Right atrium auricular region (tissue), 2 donors: ENCODE measurements at places on chromosomes 16 and 17. TPM values are rescaled to one million over a fixed set of nuclear protein-coding genes. Genes with fewer than 3 reads are reported as not detected.

CD7 gene
- total RNA-seq = 1.7 TPM

DNA sequence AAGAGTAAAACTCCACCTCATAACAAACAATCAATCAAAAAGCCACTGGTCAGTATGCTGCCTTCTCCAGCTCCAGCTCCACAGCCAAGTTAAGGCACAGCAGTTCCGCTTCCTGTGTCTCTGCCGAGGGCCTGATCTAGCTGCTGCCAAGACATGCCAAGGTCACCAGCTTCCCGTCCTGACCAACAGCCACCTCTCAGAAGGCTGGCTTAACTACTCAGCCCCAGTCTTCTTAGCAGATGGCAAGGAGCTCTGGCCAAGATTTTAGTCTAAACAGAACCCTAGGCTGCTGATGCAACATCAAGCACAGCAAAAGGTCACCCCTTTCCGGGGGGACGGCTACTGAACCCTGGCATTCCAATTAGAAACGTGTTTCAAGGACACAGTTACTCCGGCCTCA is 17.7 kb upstream of the MNT start:
- DNase-seq = no peak

DNA sequence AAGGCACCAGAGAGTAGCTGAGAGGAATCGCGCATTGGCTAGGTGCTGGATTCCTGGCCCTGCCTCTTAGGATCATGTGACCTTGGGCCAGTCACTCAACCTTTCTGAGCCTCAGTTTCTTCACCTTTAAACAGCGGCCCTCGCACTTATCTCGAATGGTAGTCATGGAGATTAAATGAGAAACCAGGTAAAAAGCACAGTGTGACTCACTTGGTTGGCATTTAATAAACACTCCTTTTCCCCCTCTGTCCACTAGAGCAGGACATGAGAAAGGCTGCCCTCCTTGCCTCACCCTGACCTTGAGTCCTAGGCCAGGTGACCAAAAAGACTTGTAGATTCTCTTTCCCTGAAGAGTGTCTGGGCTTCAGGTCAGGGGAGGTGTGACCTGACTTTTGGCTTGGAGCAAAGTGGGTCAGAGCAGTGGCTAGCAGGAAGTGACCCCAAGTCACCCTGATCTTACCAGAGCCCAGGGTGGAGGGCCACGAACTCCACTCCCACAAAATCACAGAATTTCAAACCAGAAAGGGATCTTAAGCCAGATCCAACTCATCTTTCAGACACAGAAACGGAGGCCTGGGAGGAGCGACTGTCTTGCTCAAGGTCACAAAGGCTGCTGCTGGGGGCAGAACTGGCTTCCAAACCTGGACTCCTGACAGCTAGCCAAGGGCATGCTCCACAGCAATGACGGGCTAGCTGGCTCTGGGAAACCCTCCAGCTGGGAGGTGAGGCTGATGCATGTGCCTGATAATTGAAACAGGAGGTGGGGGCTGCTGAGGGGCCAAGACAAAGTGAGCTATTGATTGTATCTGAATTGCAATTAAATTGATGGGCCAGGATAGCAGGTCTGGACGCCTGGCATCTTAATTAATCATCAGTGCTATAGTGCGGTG is 65.2 kb downstream of the PIPOX start:
- DNase-seq = no peak

- DNase-seq = no peak
Observed at GRCh38 chr16:66649636-66650205, 45.2 kb downstream of the CMTM3 start.
